Right cardiac atrium (tissue), 5 donors: ENCODE measurements at places on chromosomes 16 and 17. TPM values are rescaled to one million over a fixed set of nuclear protein-coding genes. Genes with fewer than 3 reads are reported as not detected.

Gene GALR2
- polyA plus RNA-seq: not detected

Gene SKAP1
- polyA plus RNA-seq: 0.54 TPM

Gene TSNAXIP1
- polyA plus RNA-seq: 1.1 TPM

Gene SIRT7
- polyA plus RNA-seq: 7.3 TPM

Gene RHBDL1
- 2.3 TPM for polyA plus RNA-seq

Gene ERI2
- polyA plus RNA-seq: 5.4 TPM

Gene RAD51C
- polyA plus RNA-seq: 36.0 TPM

Gene ALOX15
- 0.05 TPM for polyA plus RNA-seq

Gene P2RX1
- polyA plus RNA-seq: 1.1 TPM

Gene DOC2B
- polyA plus RNA-seq: 2.8 TPM

DNA sequence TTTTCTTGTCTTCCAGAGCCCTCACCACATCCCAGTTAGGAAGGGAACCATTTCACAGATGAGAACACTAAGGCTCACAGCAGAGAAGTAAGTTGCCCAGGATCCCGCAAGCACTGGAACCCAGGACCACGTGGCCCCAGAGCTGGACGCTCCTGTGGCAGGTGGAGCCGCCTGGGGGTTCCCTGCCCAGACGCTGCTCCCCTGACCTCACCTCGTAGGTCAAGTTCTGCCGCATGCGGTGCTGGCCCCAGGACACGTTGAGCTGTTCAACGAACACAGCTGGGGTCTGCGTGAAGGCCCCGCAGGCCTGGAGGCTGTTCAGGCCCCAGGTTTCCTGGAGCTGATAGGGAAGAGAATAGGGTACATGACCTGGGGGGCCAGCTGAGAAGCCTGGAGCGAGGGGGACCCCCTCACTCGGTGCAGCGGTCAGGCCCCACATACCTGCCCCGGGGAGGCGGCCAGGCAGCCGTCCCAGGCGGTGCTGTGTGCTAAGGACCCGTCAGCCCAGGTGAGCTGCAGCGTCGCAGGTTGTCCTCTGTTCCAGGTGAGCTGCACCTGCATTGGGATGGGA, 54.1 kb downstream of the RMI2 start:
- DNase-seq: peak; percentile 32

DNA sequence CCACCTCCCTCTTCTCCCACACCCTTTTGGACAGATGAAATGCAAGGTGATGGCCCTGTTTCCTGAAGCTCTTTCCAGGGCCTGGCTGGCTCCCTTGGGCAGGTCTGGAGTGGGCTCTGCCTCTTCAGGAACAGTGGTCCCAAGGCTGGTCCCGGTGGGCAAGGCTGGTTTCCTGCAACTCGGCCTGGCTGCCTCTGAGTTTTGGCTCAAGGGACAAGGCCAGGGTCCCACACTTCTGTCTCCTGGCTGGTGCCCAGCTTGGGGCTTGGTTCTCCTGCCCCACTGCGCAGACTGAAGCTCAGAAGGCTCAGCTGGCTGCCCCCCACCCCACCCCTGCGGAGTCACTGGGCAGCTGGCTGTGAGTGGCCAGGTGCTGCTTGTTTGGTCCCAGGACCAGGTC, 3.8 kb upstream of the ACTG1 start:
- DNase-seq: peak; percentile 59

DNA sequence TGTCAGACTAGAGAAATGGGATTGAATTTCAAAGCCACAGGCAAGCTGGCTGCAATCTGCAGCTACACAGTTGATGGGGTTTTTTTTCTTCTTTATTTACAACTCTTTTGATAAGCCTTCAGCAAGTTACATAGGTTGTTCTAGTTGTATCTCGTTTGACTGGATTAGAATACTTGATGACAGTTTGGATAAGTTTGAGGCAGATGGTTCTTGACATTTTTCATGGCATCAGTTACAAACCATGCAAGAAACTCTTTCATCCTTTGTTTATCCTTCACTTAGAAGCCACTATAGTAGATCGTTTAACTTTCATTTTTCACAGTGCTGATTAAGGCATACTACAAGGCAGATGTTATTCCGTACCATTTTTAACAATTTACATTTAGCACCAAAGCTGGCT, 238.9 kb downstream of the TOX3 start:
- DNase-seq: no peak

DNA sequence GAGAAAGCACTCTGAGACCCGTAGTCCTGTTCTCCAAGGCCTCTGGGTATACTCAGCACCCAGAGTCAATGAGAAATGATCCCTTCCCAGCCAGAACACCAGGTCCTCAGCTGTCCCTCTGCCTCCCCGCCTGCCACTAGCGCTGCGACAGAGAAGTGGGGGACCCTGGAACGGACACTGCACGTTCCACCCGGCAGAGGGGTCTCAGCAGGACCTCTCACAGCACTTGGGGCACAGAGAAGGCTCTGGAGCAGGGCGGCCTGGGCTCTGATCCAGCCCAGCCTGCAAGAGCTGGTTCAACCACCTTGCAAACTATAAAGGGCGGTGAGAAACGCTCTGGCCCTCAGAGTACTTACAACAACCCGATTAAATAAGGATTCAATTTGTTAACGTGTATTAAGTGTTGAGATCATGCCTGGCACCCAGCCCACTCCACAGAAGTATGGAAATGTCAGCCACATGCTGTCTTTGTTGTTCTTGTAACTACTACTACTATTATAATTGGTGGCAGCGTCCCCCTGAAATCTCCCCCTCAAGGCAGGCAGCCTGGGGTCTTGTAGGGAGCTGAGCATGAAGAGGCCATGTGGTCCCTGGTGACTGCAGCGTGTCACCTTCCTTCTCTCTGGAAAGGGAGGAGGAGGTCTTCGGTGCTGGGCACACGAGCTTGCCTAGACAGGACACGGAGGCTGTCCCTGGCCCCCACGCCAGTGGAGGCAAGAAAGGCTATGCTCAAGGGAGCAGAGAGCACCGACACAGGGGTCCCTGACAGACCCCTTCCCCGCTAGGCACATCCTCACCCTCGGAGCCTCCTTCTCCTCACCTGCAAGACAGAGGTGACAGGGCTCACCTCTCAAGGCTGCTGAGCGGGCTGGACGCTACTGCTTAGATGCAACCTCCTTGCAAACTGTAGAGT, 2.4 kb downstream of the OSGIN1 start:
- peak; percentile 71 for DNase-seq

DNA sequence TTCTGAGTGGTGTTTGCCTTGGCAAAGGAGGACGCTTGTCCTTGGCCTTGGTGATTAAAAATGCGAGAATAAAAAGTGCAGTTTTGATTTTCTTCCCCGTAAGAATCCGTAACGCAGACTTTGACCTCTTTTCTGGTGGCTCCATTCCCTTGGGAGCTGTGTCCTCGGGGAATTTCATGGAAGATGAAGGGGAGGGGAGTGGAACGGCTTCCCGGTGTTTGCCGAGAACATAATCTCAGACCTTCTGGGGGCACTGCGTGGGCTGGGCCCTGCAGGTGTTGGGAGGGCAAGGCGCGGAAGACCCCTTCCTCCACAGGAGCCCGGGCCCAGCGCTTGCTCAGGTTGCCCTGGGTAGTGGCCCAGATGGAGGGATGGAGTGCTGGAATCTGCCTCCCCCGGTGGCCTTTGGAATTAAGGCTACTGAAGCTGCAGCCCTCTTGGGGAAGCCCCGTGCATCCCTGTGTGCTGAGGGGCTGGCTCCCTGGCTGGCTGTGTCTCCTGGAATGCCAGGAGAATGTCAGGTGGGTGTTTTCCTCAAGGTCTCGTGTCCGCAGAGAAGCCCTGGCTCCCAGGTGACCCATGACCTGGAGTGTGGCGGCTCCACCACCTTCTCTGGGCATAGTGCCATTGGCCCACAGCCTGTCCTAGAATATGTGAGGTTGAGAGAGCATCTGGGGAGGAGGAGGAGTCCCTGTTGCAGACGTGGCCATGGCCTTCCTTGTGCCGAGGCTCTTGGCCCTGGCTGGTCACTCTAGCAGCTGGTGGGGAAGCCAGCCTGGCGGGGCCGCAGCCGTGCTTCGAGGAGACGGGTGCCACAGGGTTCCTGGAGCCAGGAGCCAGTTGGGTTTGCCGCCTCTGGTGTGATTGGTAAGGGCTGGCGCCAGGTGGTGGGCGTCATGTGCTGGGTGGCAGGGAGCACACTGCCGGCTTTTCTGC, 3.1 kb downstream of the BAIAP2 start:
- peak; percentile 80 for DNase-seq

DNA sequence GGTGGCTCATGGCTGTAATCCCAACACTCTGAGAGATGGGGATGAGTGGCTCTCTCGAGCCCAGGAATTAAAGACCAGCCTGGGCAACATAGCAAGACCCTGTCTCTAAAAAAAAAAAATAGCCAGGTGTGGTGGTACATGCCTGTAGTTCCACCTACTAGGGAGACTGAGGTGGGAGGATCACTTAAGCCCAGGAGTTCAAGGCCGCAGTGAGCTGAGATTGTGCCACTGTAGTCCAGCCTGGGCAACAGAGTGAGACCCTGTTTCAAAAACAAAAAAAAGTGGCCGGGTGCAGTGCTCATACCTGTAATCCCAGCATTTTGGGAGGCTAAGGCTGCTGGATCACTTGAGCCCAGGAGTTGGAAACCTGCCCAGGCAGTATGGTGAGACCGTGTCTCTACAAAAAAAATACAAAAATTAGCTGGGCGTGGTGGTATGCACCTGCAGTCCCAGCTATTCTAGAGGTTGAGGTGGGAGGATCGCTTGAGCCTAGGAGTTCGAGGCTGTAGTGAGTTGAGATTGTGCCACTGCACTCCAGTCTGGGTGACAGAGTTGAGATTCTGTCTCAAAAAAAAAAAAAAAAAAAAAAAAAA, 3.0 kb downstream of the C16orf54 start:
- no peak for DNase-seq

GRCh38 chr16:67457611-67458010, 23.3 kb downstream of the ATP6V0D1 start:
- no peak for DNase-seq

- DNase-seq: peak; percentile 3
These were observed 14.4 kb downstream of the FLYWCH1 start for GRCh38 chr16:2925951-2926649.

DNA sequence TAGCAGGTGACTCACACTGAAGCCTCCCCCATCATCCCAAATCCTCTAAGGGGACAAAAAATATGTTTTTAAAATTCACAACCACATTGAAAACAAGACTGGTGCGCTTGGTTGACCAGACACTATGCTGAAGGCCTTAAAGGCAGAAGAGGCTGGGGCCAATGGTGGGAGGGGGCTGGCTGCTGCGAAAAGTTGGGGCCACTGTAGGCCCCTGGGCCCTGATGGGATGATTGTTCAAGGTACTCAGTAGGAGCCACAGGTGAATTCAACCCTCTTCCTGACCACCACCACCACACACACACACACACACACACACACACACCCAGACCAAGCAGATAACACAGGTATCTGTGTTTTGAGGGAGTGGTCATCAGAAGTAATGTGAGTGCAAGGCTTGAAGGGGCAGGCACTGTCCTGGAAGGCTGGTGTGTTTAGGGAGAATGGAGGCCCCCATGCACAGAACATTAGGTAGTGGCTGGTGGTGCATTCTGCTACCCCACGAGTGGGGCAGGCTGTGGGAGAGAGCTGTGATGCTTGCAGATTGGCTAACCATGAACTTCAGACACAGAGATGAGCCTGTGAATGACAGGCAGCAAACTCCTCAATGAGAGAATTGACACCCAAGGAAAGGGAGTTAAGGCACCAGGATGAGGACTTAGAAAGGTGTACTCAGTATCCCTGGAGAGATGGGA, 55.0 kb downstream of the NT5M start:
- no peak for DNase-seq

- no peak for DNase-seq
These were observed 53.6 kb upstream of the SDK2 start for GRCh38 chr17:73697872-73698271.

DNA sequence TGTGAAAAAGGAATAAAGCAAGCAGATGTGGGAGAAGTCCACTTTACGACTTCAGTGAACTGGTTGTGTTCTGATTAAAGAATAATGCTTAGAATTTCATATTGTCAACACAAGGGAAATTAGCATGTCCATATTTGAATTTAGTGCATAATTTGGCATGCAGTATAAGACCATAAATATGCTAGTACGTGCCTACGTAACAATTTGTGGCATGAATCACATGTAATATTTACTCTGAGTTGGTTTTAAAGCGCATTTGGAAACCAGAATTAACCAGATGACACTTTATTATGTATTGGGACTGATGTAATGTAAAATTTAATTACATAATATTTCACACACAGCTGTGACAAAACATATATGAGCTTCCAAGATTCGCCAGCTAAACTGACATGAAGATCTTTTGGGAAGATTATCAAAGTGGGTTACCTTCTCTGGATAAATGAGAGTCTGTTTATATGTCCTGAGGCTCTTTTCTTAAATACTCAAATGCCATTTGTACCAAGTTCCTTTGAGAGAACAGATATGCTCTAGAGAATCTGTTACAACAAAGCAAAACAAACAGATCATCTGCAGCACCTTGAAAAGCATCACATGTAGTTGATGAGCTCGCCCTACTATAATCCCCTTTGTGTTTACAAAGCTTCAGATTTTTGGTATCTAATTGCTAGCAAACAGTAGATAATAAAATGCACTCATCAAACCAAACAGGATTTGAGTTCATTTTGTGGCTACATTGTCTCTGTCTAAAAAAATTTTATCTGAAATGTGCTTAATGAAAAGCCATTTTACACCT, 1468.6 kb downstream of the CDH11 start:
- no peak for DNase-seq

DNA sequence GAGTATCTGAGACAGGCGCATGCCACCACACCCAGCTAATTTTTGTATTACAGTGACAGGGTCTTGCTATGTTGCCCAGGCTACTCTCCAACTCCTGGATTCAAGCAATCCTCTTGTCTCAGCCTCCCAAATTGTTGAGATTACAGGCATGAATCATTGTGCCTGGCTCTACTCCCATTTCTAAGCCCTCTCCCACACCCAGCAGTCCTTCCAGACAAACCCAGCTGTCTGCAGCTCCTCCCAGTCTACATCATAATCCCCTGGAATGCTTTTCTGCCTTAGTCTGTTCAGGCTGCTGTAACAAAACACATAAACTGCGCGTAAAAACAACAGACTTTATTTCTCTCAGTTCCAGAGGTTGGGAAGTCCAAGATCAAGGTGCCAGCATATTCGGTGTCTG, 144.5 kb downstream of the GRIN2A start:
- no peak for DNase-seq

- peak; percentile 68 for DNase-seq
These were observed 32.7 kb downstream of the TLE7 start for GRCh38 chr16:71409011-71409775.

DNA sequence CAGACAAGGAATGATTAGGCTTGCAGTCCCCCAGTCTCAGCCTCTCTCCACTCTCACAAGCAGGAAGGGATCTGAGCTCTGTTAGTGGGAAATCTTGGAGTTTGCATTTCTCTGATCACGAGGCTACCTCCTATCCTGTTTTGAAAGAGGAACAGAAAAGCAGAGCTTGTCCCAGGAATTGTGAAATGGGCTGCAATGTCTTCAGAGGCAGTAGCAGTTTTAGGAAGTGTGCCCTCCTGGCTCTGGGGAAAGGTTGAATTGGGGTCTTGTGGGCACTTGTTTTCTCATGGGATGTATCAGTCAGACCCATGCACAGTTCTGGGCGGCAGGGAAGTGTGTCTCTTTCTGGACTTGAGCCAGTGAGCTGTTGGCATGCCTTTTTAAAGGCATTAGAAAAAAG, 22.8 kb downstream of the NUP85 start:
- DNase-seq: no peak
